ENCODE measurements at places on chromosomes 11 and 22. TPM values are rescaled to one million over a fixed set of nuclear protein-coding genes. Genes with fewer than 3 reads are reported as not detected.

Gene MPEG1
- 0.05 TPM for total RNA-seq

Gene FLRT1
- not detected for total RNA-seq

Gene GAB4
- total RNA-seq = not detected

- H3K4me1 ChIP-seq = no peaks in the 10 kb centered on the region
- no peak overlapping the region for H3K27ac ChIP-seq
- DNase-seq = no peak
- H3K27me3 ChIP-seq = no peaks in the 10 kb centered on the region
Measured at GRCh38 chr11:57300785-57301184, 24.0 kb downstream of the TNKS1BP1 start.

DNA sequence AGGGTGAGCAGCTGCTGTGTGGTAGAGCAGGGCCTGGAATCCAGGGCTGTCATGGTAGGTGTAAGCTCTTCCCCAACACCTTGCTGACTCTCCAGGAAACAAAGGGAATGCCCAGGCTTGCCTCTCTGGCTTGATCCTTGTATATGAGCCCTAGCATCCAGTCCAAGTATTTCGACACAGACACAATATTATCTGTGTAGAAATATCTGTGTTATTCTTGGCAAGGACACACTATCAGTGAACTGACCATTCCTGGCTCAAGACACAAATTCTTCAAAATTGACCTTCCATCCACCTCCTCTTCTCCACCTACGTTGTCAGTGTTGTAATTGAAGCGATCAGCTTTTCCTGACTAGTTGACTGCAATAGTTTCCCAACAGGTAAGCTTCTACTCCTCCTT, 312.0 kb upstream of the NARS2 start:
- H3K36me3 ChIP-seq = no peaks in the 10 kb centered on the region
- no peak for DNase-seq
- H3K4me3 ChIP-seq = no peak overlapping the region

DNA sequence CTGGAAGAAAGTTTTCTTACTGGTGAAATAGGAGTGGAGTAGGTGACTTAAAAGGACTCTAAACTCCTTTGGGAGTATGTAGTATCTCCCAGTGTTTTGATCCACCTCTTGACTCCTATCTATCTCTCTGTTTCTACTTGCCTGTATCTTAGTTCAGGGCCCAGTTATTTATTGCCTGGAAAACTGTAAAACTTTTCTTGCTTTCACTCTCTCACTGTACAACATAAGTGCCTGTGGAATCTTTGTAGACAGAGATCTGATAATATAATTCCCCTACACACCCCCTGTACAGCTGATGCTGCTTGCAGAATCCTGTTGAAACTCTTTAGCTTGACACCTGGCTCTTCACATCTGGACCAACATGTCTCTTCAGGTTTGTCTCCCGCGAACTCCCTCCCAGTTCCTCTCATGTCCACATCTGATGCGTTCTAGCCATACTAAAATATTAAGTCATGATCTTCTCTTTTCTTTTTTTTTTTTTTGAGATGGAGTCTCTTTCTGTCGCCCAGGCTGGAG, 26.5 kb upstream of the SESN3 start:
- no peaks in the 10 kb centered on the region for H3K36me3 ChIP-seq
- no peak overlapping the region for H3K27ac ChIP-seq
- no peaks in the 10 kb centered on the region for H3K27me3 ChIP-seq
- H3K4me3 ChIP-seq = no peak overlapping the region
